ENCODE measurements at places on chromosomes 7 and 10.

GRCh38 chr7:50312250-50313162 is 8.0 kb downstream of the IKZF1 start:
- no peak for DNase-seq

DNA sequence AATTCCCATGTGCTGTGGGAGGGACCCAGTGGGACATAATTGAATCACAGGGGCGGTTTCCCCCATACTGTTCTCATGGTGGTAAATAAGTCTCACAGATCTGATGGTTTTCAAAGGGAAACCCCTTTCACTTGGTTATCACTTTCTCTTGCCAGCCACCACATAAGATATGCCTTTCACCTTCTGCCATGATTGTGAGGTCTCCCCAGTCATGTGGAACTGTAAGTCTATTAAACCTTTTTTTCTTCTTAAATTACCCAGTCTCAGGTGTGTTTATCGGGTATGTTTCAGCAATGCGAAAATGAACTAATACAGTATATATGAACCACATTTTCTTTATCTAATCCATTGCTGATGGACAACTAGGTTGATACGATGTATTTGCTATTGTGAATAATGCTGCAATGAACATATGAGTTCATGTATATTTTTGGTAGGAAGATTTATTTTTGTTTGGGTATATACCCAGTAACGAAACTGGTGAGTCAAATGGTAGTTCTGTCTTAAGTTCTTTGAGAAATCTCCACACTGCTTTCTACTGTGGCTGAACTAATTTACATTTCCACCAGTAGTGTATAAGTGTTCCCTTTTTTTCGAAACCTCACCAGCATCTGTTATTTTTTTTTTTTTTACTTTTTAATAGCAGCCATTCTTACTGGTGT is 70.0 kb upstream of the HGF start:
- DNase-seq = no peak

DNA sequence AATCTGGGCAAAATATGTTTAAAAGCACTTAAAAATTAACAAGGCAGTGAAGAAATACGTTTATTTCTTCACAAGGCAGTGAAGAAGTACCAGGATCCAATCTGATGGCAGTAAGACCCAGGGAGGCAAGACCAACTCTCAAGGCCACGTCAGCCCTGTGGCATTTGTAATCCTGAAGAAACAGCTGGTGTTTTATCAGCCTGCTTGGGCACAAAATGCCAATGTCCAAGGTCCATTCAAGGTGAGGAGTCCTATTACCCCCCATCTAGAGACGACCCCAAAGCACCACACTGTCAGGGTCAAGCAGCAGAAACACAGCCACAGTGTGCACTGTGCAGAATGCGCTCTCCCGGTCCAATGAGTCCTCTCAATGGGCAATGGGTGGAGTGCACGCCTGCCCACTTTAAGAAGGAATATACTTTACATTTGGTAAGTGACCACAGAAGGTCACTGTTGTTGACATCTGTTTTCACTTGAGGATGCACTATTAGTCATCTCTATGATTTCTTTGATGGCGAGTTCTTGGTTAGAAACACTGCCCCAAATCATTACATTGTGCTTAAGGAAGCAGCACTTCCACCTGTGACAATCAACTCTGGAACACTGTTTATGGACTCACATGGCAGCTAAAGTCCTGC is 12.8 kb downstream of the CPXM2 start:
- no peak for DNase-seq

DNA sequence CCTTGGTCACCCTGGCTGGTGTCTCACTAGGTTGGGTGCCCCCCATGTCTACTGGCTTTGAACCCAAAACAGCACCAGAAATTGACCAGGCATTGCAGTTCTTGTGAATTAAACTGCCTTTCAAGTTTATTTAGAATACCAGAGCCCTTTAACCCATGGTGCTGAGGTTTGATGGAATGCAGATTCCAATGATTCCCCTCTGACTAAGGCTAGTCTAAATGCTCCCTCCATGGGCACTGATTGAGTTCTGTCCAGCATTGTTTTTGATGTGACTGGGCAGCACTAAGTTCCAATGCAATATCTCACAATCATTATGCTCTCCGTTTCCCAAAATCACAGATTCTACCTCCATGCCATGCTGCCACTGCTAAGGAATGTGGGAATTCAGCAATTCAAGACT is 1047.4 kb upstream of the LRRN3 start:
- no peak for DNase-seq

DNA sequence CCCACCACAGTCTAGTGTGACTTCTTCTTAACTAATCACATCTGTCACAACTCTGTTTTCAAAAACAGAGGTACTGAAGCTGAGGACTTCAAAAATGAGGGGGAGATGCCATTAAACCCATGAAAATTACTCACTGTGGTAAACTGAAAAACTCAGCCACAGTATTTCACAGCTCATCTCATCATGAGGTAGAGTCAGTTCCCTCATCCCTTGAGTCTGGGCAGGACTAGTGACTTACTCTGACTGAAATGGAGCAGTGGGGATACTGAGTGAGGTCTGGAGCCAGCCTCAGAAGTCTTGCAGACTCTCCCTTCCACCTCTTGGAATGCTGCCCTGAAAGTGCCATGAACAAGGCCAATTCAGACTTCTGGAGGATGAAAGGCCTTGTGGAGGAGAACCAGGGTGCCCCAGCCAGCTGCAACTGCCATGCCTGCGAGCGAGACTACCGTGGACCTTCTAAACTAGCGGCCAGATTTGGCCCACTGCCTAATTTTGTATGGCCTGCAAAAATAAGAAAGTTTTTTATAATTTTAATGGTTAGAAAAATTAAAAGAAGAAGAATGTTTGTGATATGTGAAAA is 24.7 kb upstream of the ANKRD1 start:
- no peak for DNase-seq

DNA sequence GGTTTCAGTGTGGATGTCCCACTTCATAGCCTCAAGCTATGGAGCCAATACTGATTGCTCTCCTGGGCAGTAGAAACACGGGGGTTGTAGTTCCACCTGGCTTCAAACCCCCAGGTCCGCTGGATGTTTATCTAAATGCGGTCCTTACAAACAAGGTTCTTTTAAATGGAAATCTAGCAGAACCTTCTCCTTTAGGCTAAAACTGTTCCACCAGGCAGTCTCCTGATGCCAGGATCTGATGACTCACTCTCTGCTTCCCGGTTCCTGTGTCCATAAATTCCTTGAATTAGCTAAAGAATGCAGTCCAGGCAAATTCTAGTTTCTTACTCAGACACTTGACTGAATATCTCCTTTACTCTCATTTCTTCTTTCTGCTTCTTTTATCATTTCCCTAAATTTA is 108.4 kb upstream of the FAM3C start:
- no peak for DNase-seq

- DNase-seq = no peak
Measured at GRCh38 chr10:100723180-100723579, 22.2 kb upstream of the PAX2 start.

GRCh38 chr7:6631605-6632004 is 5.5 kb upstream of the ZNF316 start:
- no peak for DNase-seq

- DNase-seq = no peak
Measured at GRCh38 chr10:100114976-100115770, 33.5 kb upstream of the CPN1 start.
